ENCODE measurements at places on chromosomes 3 and 15.

DNA sequence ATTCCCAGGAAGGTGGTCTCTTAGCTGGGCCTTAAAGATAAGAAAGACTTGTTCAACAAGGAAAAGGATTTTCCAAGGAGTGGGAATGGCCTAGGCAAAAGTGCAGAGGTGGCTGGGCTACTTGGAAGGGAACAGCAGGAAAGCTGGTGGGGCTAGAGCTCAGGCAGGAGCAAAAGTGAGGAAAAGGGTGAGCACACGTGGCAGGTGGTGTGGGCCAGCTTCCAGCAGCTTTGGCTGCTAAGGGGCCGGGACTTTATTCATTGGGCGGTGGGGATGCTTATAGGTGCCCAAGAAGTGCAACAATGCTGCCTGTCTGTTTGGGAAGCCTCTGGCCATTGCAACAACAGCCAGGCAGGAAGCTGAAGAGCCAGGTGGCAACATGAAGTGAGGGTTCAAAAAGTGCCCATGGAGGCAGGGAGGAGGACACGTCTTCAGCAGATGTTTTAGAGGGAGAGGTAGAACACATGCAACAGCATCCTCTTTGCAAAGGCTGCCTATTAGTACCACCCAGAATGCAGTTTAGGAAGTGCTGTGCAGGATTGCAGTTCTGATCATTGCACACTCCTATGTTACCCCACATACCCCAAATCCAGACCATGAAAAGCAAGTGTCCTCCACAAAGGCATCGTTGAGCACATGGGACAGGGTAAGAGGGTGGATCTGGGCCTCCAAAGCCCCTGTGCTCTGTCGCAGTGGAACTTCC lies 13.8 kb downstream of the ALDH1A3 start:
- no peak for DNase-seq

GRCh38 chr15:75731248-75732151 lies 18.9 kb upstream of the CSPG4 start:
- no peak for DNase-seq

DNA sequence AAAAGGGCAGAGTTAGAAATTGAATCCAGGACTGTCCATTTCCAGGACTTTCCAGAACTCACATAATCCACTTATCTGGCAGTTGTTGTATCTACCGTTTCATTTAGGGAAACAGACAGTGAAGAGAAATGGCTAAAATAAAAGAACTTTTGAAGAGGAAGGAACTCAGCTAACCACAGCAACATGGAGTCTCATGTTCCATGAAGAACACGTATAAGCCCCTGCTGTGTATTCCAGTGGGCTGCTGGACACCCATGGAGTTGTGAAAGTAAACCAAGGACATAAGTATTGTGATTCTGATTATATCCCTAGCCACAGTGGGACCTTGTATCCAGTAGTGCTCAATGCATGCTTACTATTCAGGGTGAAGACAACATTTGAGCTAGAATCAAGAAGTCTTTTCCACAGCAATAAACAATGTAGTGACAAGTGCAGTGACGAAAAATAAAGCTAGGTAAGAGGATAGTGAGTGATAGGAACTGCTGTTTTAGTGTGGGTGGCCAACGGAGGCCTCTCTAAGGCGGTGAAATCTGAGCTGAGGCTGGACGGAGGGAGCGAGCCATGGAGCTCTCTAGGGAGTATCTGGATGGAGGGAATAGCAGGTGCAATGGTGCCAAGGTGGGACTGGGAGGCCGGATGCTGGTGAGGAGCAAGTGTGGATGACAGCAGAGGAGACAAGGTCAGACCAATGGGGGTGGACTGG lies 26.8 kb upstream of the TRH start:
- DNase-seq: no peak

GRCh38 chr15:59276225-59277178 lies 69.9 kb downstream of the LDHAL6B start:
- no peak for DNase-seq

DNA sequence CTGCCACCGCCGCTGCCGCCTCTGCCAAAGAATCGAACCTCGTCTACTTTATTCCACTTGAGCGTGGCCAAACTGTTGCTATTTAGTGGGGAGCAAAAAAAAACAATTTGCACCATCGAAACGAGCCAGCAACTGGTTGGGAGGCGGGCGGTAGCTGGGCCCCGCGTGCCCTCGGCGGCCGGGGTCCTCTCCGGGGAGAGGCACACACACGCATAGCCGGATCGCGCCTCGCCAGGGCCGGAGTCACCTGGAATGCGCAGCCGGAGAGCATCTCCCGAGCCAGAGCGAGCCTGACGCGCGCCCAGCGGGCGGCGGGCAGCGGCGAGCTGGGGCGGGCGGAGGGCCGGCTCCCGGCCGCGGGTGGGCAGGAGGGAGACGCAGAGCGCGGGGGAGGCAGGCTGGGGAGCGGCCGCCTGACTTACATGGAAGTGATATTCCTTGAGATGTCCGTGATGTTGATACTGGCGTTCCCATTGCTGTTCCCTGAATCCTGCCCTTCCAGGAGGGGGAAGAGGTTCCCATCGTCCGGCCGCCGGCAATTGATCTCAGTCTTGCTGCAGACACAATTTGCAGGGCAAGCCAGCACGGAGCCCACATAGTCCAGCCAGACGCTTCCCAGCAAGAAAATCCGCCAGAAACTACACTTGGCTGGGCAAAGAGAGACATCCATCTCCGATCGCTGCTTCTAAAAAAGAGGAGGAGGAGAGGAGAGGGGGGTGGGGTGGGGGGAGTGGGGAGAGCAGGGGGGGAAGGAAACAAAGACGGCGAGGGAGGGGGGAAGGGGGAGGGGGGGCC lies 858 bp downstream of the NTRK3 start:
- DNase-seq: no peak

- DNase-seq: no peak
Observed at GRCh38 chr3:21328711-21329390, 422.2 kb downstream of the ZNF385D start.

DNA sequence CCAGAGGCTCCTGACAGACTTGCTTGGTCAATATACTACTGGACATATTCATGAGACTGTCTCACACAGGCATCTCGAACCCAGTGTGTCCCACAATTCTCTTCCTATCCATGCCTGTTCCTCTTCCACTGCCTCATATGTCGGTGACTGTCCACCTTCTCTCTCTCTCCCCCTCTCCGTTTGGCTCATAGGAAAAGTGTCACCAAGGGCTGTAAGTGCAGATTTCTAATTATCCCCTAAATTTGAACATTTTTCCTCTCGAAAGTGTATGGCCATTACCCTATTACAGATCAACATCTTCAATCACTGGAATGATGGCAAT lies 22.5 kb upstream of the MUC20 start:
- DNase-seq: no peak

- DNase-seq: no peak
Observed at GRCh38 chr3:50164984-50165909, 10.1 kb downstream of the SEMA3F start.

GRCh38 chr3:64449026-64449425 lies 223.8 kb upstream of the PRICKLE2 start:
- no peak for DNase-seq

DNA sequence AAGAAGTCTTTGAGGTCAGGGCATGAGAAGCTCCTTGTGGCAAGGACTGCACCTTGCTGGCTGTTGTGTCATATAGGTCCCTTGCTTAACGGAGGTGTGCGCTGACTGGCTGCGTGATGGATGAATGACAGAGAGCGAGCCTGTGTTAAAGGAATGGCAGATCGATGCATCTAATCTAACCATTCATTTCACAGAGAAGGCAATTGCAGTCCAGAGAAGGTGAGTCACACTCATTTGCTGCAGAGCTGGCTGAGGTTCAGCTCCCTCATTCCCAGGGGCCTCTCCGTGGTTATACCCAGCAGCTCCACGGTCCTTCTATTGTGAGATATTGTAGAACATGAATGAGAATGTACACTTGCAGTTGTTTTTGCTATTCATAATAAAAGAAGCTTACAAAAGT lies 289.3 kb downstream of the EPHB1 start:
- no peak for DNase-seq

GRCh38 chr15:70319466-70319865 lies 221.7 kb upstream of the TLE3 start:
- no peak for DNase-seq

GRCh38 chr3:143998266-143998665 lies 26.6 kb downstream of the DIPK2A start:
- no peak for DNase-seq

DNA sequence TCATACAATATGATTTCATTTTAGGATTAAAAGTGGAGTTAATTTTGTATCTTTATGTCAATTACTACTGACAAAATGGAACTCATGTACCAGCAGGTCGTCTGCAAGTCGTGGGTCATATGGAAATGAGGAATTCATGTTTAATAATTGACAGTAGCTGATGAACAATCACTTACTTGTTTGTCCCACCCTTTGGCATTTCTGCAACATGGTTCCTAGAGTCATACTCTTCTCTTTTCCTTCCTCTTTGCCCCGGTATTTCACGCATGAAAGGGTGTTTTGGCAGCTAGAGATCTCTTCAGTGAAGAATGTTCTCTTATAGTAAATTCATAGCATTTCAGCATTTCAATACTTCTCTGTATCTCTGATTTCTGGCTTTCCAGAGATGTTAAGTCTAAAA lies 133.3 kb upstream of the SLC24A5 start:
- no peak for DNase-seq

- no peak for DNase-seq
Observed at GRCh38 chr15:68249058-68249713, 19.7 kb upstream of the CLN6 start.

GRCh38 chr15:75639191-75639708 lies 774 bp downstream of the IMP3 start:
- DNase-seq: no peak

GRCh38 chr3:50627407-50628051 lies 10.6 kb downstream of the MAPKAPK3 start:
- peak; percentile 30 for DNase-seq

GRCh38 chr15:89812011-89812846 lies 2.4 kb downstream of the ANPEP start:
- no peak for DNase-seq

DNA sequence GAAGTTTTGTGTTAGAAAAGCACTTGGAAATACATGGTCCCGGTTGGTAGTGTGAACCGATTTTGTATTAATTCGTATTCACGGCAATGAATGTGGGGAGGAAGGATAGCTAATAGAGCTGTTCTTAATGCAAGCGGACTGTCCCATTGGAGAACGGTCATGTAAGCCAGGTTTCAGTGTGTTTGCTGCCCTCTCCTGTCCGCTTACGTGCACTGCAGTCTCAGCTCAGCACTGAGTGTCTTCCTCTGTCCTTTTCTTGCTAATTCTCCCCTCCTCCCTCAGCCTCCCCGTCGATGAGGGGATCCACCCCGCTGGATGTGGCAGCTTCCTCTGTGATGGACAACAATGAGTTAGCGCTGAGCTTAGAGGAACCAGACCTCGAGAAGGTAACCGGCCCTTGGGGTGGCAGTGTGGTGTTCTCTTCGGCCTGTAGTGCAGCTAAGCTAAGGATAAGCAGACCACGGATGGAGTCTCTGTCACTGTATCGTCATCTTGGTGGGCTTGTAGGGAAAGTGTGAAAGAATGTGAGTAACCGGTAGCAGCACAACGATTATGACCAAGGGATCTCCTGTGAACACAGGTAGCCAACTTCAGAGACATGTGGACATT lies 267.5 kb upstream of the CHRM5 start:
- DNase-seq: peak; percentile 43

GRCh38 chr3:12875857-12876836 lies 34.8 kb upstream of the RPL32 start:
- DNase-seq: no peak

DNA sequence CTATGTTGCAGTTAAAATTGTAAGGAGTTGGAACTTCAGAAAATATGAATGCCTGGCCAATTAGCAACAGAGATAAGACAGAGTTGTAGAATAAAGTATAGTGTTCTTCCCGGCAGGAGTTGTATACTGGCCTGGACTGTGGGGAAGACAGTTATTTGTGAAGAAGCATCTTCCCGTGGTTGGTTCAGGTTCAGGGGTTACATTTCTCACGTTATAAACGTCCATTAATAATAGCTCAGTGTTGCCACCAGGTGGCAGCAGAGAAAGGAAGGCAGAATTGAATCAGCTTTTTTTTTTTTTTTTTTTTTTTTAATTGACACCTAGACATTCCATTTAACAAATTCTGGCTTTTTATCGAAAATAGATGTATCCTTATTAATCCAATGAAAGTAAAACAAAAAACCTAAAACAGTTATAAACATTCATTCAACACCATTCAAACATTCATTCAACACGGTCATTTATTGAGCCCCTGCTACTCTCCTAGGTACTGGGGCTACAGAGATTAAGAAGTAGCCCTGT lies 66.4 kb upstream of the NR2E3 start:
- peak; percentile 36 for DNase-seq

GRCh38 chr3:21889166-21889565 lies 138.2 kb upstream of the ZNF385D start:
- no peak for DNase-seq

DNA sequence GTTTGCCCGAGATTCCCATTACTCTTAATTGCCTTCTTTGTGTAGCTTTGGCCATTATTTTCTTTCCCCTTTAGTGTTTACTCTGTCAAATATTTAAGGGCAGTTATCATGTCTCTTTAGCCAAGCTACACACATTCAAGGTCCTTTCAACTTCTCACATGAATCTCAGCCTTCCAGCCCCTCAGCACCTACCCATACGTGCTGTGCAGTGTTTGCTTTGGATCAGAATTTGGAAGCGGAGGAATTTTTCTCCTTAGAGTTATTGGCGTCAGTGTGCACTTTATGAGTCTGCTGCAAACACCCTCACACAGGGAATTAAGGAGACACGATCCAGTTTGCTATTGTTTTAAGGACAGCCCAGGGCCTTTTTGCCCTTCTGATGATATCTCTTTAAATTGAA lies 231.6 kb downstream of the CACNA2D3 start:
- no peak for DNase-seq

DNA sequence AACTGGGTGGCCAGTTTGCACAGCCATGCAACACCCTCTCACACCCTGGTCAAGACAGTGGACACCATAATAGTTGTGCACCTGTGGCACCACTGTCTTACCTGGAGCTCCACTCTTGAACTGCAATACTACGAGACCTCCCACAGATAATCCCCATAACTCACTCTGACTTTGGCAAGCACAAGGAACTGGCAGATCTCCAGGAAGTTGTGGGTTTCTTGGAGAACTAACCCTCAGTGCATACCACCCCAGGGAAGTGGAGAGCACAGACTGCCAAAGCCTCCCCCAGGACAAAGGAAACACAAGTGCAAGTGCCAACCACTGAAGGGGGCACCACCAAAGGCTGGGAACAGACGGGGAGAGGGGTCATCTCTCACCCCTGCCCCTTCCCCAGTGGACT lies 318.6 kb downstream of the SUCLG2 start:
- no peak for DNase-seq

- no peak for DNase-seq
Observed at GRCh38 chr15:70526974-70527325, 236.4 kb downstream of the UACA start.

GRCh38 chr3:126509597-126510307 lies 7.8 kb downstream of the UROC1 start:
- no peak for DNase-seq

GRCh38 chr3:138862531-138862923 lies 27.8 kb upstream of the PIK3CB start:
- DNase-seq: no peak

- DNase-seq: no peak
Observed at GRCh38 chr3:155979746-155980145, 109.3 kb downstream of the GMPS start.

GRCh38 chr3:134317106-134317947 lies 56.9 kb downstream of the AMOTL2 start:
- DNase-seq: no peak

Data from T-helper 1 cell (primary cell).